Activated CD4-positive, alpha-beta T cell treated with anti-CD3 and anti-CD28 coated beads, Interleukin-2, amount 10 ng/mL, durations not matched to agents 24 days and 14 days (primary cell): ENCODE measurements at places on chromosomes 13 and 19. TPM values are rescaled to one million over a fixed set of nuclear protein-coding genes. Genes with fewer than 3 reads are reported as not detected.
A peak's percentile ranks its signal among the peaks of the same experiment; 100 is the strongest.

PLK5 gene
- total RNA-seq: not detected in 2 replicates

MBD3L3 gene
- total RNA-seq: not detected in 2 replicates

STOML3 gene
- total RNA-seq: not detected in 2 replicates

C19orf38 gene
- 2.7 and 3.6 TPM in 2 replicates for total RNA-seq

CRLF1 gene
- total RNA-seq: not detected in 2 replicates

CASP14 gene
- not detected in 2 replicates for total RNA-seq

KIR2DL3 gene
- total RNA-seq: 0.12 TPM in 1 of 2 replicates, not detected in the other

ZNF415 gene
- total RNA-seq: 0.51 and 0.78 TPM in 2 replicates

PRTN3 gene
- total RNA-seq: not detected in 2 replicates

ZDHHC20 gene
- total RNA-seq: 64.7 and 65.4 TPM in 2 replicates

CD70 gene
- total RNA-seq: 46.8 and 47.4 TPM in 2 replicates

KCNN1 gene
- 0.62 TPM in 1 of 2 replicates, not detected in the other for total RNA-seq

KCNJ14 gene
- 2.4 TPM in 2 replicates for total RNA-seq

PDE4C gene
- 0.14 and 0.37 TPM in 2 replicates for total RNA-seq

NCR1 gene
- total RNA-seq: not detected in 2 replicates

YJEFN3 gene
- 11.4 and 14.6 TPM in 2 replicates for total RNA-seq

- H3K4me3 ChIP-seq: peak overlapping the region; percentile 91
- H3K36me3 ChIP-seq: peaks cover 26% of the 10 kb centered on the region
- H3K27ac ChIP-seq: peak overlapping the region; percentile 95
- peaks cover 38% of the 10 kb centered on the region for H3K4me1 ChIP-seq
- peak; percentile 86 for DNase-seq
Measured at GRCh38 chr19:1259876-1260748, 9.0 kb upstream of the CIRBP start.

GRCh38 chr19:1289686-1290025 is 4.0 kb downstream of the EFNA2 start:
- H3K4me3 ChIP-seq: no peak overlapping the region
- no peaks in the 10 kb centered on the region for H3K36me3 ChIP-seq
- peaks cover 20% of the 10 kb centered on the region for H3K27me3 ChIP-seq
- no peak overlapping the region for H3K27ac ChIP-seq
- DNase-seq: no peak

GRCh38 chr13:71089056-71089455 is 777.9 kb downstream of the DACH1 start:
- no peak for DNase-seq
- no peak overlapping the region for H3K4me3 ChIP-seq
- no peak overlapping the region for H3K27ac ChIP-seq
- no peaks in the 10 kb centered on the region for H3K27me3 ChIP-seq
- H3K36me3 ChIP-seq: no peaks in the 10 kb centered on the region
- H3K4me1 ChIP-seq: no peaks in the 10 kb centered on the region

DNA sequence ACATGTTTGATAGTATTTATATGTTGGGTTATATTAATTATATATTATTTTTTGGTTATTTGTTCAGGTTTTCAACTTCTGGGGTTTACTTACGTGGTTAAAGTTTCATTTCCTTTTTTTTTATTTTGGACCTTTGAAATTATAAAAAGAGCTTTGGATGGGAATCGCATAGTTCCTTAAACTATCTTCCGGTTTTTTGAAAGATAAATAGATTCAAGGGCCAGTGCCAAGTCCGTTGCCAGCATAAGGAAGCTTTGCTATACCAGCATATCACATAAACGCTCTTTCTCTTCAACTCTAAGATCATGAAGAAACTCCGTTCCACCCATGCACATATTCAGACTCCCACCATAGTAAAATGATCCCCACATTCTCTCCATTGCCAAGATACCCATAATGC is 7.4 kb upstream of the OXGR1 start:
- H3K36me3 ChIP-seq: no peaks in the 10 kb centered on the region
- H3K27ac ChIP-seq: no peak overlapping the region
- no peak for DNase-seq
- peaks cover 13% of the 10 kb centered on the region for H3K27me3 ChIP-seq
- no peak overlapping the region for H3K4me3 ChIP-seq
- no peaks in the 10 kb centered on the region for H3K4me1 ChIP-seq

DNA sequence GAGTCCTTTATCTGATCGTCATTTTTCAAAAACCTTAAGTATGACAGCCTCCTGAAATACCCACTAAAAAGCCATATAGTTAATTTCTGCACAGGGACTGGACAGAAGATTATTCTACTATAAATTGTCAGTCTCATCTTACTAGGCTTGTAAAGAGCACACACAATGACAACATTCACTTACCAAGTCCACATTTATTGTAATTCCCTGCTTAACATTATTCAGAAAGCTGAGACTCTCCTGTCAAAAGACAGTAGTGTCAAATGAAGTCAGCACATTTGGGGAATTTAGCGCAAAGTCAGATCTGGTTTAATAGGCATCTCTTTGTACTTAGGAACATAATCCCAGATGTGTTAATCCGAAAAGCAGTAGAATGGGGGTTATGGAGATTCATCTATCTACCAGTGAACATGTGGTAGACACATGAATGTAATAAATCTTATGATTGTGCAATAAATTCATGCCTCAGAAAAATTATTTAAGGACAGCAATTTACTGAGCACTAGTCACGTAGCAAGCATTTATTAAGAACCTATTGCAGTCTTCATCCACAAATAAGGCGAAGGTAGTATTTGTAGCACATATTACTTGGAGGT is 224.6 kb upstream of the GPC6 start:
- no peaks in the 10 kb centered on the region for H3K27me3 ChIP-seq
- no peak for DNase-seq
- no peak overlapping the region for H3K4me3 ChIP-seq
- no peak overlapping the region for H3K27ac ChIP-seq

- H3K36me3 ChIP-seq: peaks cover 41% of the 10 kb centered on the region
- H3K27me3 ChIP-seq: no peaks in the 10 kb centered on the region
- peaks cover 45% of the 10 kb centered on the region for H3K4me1 ChIP-seq
- peak; percentile 93 for DNase-seq
- H3K4me3 ChIP-seq: peak overlapping the region; percentile 92
Measured at GRCh38 chr19:12669270-12670158, 2.9 kb downstream of the WDR83 start.

GRCh38 chr13:37481885-37482227 is 116.7 kb downstream of the POSTN start:
- no peak overlapping the region for H3K4me3 ChIP-seq
- H3K27ac ChIP-seq: no peak overlapping the region
- H3K36me3 ChIP-seq: no peaks in the 10 kb centered on the region

- peak overlapping the region; percentile 71 for H3K27ac ChIP-seq
- H3K36me3 ChIP-seq: peaks cover 7% of the 10 kb centered on the region
- peak; percentile 93 for DNase-seq
Measured at GRCh38 chr19:49546825-49547565, 19.2 kb downstream of the RCN3 start.

GRCh38 chr19:58544591-58545285 is 874 bp downstream of the TRIM28 start:
- H3K4me1 ChIP-seq: peaks cover 27% of the 10 kb centered on the region
- peaks cover 17% of the 10 kb centered on the region for H3K27me3 ChIP-seq

GRCh38 chr13:43405457-43405856 is 381.3 kb downstream of the ENOX1 start:
- no peaks in the 10 kb centered on the region for H3K4me1 ChIP-seq
- H3K27ac ChIP-seq: no peak overlapping the region
- H3K36me3 ChIP-seq: no peaks in the 10 kb centered on the region
- no peak overlapping the region for H3K4me3 ChIP-seq
- DNase-seq: no peak

DNA sequence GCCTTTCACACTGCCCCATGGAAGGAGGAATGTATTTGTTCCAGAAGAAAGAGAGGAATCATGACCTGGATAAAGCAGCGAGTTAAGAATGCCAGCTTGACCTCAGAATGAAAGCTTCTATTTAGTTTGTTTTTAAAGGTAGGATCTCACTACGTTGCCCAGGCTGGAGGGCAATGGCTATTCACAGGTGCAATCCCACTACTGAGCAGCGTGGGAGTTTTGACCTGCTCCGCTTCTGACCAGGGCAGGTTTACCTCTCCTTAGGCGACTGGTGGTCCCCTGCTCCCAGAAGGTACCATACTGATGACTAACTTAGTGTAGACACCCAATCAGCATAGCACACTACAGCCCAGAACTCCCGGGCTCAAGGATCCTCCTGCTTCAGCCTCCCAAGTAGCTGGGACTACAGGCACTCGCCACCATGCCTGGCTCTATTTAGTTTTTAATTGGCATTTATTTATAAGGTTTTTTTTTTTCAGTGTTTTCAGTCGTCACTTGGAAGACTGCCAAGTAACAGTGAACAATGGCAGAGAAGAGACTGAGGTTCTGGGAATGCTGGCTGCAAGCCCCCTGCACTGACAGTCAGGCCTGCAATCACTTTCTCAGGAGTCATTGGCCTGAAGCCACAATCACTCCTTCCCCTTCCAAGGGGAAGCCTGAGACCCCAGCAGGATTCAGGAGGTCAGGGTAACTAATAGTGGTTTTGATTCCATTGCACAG is 73.1 kb downstream of the EPS15L1 start:
- H3K4me3 ChIP-seq: no peak overlapping the region
- H3K36me3 ChIP-seq: peaks cover 32% of the 10 kb centered on the region
- no peaks in the 10 kb centered on the region for H3K27me3 ChIP-seq
- no peak for DNase-seq
- peaks cover 10% of the 10 kb centered on the region for H3K4me1 ChIP-seq
- no peak overlapping the region for H3K27ac ChIP-seq

- H3K36me3 ChIP-seq: peaks cover 25% of the 10 kb centered on the region
- H3K27ac ChIP-seq: no peak overlapping the region
- H3K4me3 ChIP-seq: no peak overlapping the region
Measured at GRCh38 chr19:934865-935479, 9.1 kb downstream of the ARID3A start.

GRCh38 chr13:30395192-30396158 is 26.8 kb upstream of the UBE2L5 start:
- DNase-seq: peak; percentile 89
- H3K4me3 ChIP-seq: peak overlapping the region; percentile 81
- H3K4me1 ChIP-seq: peaks cover 35% of the 10 kb centered on the region
- H3K27me3 ChIP-seq: no peaks in the 10 kb centered on the region
- no peaks in the 10 kb centered on the region for H3K36me3 ChIP-seq

DNA sequence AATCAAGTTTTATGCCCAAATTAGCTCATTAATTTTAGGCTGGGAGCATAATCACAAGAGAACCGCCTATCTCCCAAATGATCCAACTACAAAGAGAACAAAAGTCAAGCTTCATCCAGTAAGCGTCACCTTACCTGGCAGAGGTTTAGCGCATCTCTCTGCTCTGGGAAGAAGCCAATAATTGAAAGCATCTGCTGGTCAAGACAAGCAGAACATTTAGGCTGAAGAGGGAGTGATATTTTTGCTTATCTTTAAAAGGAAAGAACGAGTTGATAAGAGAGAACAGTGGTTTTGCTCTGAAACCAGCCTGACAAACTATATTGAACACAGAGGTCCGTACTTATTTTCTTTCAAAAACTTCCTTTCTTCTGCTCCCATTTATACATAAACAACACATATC is 242.1 kb downstream of the ENOX1 start:
- H3K4me1 ChIP-seq: peaks cover 4% of the 10 kb centered on the region
- peaks cover 1% of the 10 kb centered on the region for H3K27me3 ChIP-seq
- H3K36me3 ChIP-seq: no peaks in the 10 kb centered on the region
- H3K4me3 ChIP-seq: no peak overlapping the region
- no peak for DNase-seq

GRCh38 chr13:31008400-31009115 is 76.1 kb downstream of the TEX26 start:
- H3K36me3 ChIP-seq: no peaks in the 10 kb centered on the region
- H3K4me1 ChIP-seq: peaks cover 12% of the 10 kb centered on the region
- no peak overlapping the region for H3K27ac ChIP-seq
- DNase-seq: no peak
- no peak overlapping the region for H3K4me3 ChIP-seq

DNA sequence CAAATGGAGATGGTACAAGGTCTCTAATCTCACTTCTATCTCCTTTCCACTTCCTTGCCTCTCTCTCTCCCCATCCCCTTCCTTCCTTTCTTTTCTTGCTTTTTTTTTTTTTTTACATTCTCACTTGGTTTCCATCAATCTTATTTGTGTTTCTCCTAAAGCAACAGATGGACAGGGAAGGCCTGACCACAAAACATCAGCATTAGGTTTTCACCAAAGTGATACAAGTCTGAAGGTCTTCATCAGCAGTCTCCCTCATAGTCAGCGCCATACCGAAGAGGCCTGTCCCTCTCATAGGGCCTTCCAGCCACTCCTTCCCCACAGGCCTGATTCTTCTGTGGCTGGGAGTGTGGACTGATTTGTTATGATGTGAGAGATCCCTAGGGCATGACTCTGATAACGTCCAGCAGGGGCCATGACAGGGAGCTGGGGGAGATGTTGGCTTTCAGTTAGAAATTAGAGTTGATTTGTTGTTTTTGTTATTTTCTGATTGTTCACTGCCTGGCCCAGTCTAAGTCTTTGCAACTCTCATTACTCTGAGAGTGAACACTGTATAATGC is 158.7 kb downstream of the SLC7A1 start:
- no peak overlapping the region for H3K27ac ChIP-seq
- H3K4me3 ChIP-seq: no peak overlapping the region
- no peaks in the 10 kb centered on the region for H3K4me1 ChIP-seq
- no peak for DNase-seq

- peak; percentile 63 for DNase-seq
- peak overlapping the region; percentile 60 for H3K27ac ChIP-seq
- H3K4me3 ChIP-seq: peak overlapping the region; percentile 72
- peaks cover 20% of the 10 kb centered on the region for H3K4me1 ChIP-seq
- peaks cover 67% of the 10 kb centered on the region for H3K27me3 ChIP-seq
Measured at GRCh38 chr19:29528946-29529645, 3.3 kb downstream of the VSTM2B start.

DNA sequence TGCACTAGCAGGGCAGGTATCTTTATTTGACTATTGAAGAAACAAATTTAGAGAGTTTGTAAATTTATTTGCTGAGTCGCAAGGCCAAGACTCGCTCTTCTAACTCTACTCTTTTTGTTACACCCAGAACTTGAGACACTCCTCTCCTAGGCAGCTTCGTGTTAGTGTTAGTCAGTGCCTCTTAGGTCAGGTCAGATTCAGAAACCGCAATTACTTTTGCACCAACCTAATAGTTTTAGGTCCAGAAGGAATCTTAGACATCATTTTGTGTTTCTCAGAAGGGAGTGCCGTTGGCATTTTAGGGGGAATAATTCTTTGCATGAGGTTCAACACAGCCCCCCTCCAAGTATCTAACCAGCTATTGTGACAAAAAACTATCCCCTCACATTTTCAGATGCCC is 8.8 kb downstream of the GPR180 start:
- no peak overlapping the region for H3K27ac ChIP-seq
- H3K4me1 ChIP-seq: peaks cover 28% of the 10 kb centered on the region
- DNase-seq: peak; percentile 45

- H3K36me3 ChIP-seq: no peaks in the 10 kb centered on the region
- H3K4me1 ChIP-seq: no peaks in the 10 kb centered on the region
- no peak overlapping the region for H3K27ac ChIP-seq
Measured at GRCh38 chr19:28841531-28841930, 371.4 kb downstream of the UQCRFS1 start.

DNA sequence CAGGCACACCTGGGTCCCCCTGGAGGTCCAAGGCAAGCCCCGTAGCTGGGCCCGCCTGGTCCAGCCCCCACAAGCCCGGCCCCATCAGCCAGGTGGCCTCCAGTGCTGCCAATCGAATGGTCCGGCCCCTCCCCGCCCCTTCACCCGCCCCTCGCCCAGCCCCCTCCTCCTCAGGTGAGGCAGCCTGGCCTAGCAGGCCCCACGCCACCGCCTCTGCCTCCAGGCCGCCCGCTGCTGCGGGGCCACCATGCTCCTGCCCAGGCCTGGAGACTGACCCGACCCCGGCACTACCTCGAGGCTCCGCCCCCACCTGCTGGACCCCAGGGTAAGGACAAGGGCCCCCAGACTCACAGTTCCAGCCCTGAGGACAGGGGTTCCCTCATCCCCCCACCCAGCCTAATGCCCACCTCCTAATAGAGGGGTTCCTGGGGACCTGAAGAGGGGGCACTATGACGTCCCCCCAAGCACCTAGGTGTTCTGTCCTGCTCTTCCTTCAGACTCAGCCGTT is at the start of gene HPN:
HPN (plus strand) TSS at position 174 of the 508 bp plus-strand sequence. CDS start 786 bp downstream, outside the sequence.
- peak within 1 kb of the TSS; percentile 12 for H3K4me3 ChIP-seq
- no peak for DNase-seq
- H3K27me3 ChIP-seq: peaks cover 17% of the 10 kb centered on the region
- no peaks in the 10 kb centered on the region for H3K36me3 ChIP-seq
- no peak within 1 kb of the TSS for H3K27ac ChIP-seq
